ENCODE measurements at places on chromosomes 12 and 14.

DNA sequence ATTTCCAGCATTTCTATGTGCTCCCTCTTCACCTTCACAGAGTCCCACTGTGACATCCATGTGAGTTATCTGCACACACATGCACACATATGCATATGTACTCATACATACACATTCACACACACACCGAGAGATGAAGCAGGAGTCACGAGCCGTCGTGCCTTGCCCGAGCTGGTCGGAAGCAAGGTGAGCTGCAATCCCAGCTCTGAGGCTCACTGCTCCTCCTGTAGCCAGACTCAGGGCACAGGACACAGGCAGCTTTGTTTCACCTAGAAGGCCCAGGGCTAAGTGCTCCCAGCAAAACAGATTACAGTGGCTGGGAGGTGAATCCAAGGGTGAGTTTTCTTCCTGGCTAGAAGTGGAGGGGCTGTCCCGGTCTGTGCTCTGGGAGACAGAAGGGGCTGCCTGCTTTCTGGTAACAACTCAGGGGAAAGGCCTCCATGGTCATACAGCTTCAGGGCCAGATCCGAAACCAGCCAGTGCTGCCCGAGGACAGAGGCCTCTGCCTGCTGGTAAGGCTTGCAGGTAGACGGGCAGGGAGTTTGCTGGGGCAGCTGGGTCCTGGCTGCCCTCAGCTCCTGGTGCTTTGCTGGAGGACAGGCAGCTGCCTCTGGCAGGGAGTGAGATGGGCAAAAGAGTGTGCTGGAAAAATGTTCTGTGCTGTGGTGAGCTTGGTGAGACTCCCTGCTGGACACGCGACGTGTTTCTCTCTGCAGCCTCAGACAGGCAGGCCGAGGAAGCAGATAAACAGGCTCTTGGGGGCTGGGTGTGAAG lies 123.7 kb downstream of the CRACR2A start:
- DNase-seq, result no peak

GRCh38 chr12:62739266-62740015 lies 195.5 kb downstream of the PPM1H start:
- DNase-seq, result no peak

GRCh38 chr12:2607881-2608607 lies 186.7 kb upstream of the FKBP4 start:
- no peak for DNase-seq

GRCh38 chr12:40106202-40106533 lies 287 bp upstream of the SLC2A13 start:
- DNase-seq, result no peak

GRCh38 chr14:92615451-92615850 lies 101.9 kb downstream of the RIN3 start:
- no peak for DNase-seq

Data from right lung (tissue), 10 donors.